Upper lobe of right lung (tissue), 1 donor: ENCODE measurements at places on chromosomes 4 and X. TPM values are rescaled to one million over a fixed set of nuclear protein-coding genes. Genes with fewer than 3 reads are reported as not detected.

DNA sequence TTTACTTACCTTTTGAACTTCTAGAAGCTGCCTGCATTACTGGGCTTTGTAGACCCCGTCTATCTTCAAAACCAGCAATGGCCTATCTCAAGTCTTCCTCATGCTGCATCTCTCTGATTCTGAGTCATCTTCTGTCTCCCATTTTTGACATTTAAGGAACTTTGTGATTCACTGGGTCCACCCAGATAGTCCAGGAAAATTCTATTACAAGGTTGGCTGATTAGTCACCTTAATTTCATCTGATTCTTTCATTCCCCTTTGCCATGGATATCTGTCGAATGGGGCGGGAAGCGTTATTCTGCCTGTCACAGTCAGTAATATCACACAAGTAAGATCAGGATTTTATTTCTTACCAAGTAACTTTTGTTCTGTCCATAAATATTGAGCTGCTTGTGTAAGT lies 618.0 kb downstream of the CCSER1 start:
- H3K36me3 ChIP-seq, result no peaks in the 10 kb centered on the region
- no peak for DNase-seq
- no peak overlapping the region for H3K4me3 ChIP-seq
- no peaks in the 10 kb centered on the region for H3K27me3 ChIP-seq
- no peak overlapping the region for H3K27ac ChIP-seq

DNA sequence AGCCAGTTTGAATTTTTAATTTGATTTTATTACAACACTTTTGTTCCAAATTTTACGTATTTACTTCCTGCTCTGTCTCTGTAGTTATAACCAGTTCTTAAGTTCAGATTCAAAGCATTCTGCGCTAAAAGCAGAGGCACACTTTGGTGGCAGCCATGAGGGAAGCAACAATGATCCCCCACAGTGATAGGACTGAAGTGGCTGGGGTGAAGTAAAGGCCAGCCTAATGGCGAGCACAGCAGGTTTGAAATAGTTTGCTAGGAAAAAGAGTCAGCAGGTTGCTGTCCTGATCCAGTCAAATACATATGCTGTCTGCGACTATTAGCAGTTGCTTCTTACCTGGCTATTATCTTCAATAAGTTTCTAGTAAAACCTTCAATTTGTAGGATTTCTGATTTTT lies 176.3 kb downstream of the RPA4 start:
- H3K27me3 ChIP-seq, result no peaks in the 10 kb centered on the region
- H3K4me1 ChIP-seq, result no peaks in the 10 kb centered on the region
- no peak for DNase-seq
- H3K27ac ChIP-seq, result no peak overlapping the region
- no peak overlapping the region for H3K4me3 ChIP-seq

GRCh38 chr4:81714291-81714690 lies 242.6 kb upstream of the RASGEF1B start:
- no peak overlapping the region for H3K27ac ChIP-seq
- H3K27me3 ChIP-seq, result no peaks in the 10 kb centered on the region
- DNase-seq, result no peak

The PABPC1L2B gene
- not detected for total RNA-seq

DNA sequence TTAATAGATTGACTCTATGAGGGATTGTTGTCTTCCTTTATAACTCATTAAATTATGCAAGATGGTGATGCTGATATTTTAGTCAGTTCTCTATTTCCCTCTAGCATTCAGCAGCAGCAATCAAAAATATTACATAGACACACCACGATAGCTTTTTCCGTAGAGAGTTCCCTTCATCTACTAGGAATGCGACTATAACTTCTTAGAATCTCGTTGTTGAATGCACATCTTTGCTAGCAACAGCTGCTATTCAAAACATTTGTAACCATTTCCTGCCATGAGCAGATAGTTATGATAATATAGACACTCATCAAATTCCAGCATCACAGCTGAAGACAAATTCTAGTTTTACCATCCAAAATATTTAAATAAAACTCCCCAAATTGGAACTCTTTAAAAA lies 147.4 kb upstream of the FGF13 start:
- H3K4me1 ChIP-seq, result no peaks in the 10 kb centered on the region
- no peaks in the 10 kb centered on the region for H3K36me3 ChIP-seq
- no peak for DNase-seq

DNA sequence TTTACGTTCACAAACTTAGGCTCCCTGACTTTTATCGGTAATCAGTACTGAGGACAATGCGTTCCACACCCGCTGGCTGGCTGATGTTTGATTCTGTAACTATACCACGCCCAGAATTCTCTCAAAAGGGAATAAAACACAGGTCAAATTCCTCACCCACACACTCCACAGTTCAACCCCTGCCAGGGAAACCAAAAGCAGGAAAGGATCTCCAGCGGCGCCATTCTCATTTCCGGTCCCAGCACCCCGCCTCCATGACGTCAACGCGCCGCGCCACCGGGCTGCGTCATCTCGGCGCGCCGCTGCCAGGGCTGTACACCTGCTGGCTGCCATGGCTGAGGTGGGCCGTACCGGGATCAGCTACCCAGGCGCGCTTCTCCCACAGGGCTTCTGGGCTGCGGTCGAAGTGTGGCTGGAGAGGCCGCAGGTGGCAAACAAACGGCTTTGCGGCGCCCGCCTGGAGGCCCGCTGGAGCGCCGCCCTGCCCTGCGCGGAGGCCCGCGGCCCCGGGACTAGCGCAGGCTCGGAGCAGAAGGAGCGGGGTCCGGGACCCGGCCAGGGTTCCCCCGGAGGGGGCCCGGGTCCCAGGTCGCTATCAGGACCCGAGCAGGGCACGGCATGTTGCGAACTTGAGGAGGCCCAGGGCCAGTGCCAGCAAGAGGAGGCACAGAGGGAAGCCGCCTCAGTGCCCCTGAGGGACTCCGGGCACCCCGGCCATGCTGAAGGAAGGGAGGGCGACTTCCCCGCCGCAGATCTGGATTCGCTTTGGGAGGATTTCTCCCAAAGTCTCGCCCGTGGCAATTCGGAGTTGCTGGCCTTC lies at the start of the genes ACOX3 and TRMT44:
Gene ACOX3, minus strand, starts transcription at position 232 of the 820 bp plus-strand sequence. CDS start 24,202 bp downstream, outside the sequence.
Gene TRMT44, plus strand, starts transcription at position 286 of the 820 bp plus-strand sequence. Its CDS starts 46 bp downstream, at position 332.
- peak; percentile 94 for DNase-seq
- peak within 1 kb of the TSS; percentile 99 for H3K4me3 ChIP-seq
- peak within 1 kb of the TSS; percentile 97 for H3K27ac ChIP-seq
- no peaks in the 10 kb centered on the region for H3K36me3 ChIP-seq

GRCh38 chrX:39736216-39737211 lies 361.2 kb downstream of the BCOR start:
- DNase-seq, result peak; percentile 86
- no peaks in the 10 kb centered on the region for H3K36me3 ChIP-seq
- no peaks in the 10 kb centered on the region for H3K4me1 ChIP-seq
- H3K4me3 ChIP-seq, result no peak overlapping the region

DNA sequence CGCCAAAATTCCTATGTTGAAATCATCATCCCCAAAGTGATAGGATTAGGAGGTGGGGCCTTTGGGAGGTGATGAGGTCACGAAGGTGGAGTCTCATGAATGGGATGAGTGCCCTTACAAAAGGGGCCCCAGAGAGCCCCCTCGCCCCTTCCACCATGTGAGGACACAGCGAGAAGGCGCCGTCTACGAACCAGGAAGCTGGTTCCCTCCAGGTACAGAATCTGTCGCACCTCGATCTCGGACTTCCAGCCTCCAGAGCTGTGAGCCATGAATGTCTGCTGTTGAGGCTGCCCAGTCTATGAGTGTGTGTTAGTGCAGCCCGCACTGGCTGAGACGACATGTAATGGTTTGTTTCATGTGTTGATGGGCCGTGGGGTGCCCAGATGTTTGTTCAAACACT lies 60.3 kb downstream of the PRKX start:
- no peaks in the 10 kb centered on the region for H3K27me3 ChIP-seq
- no peak overlapping the region for H3K27ac ChIP-seq

DNA sequence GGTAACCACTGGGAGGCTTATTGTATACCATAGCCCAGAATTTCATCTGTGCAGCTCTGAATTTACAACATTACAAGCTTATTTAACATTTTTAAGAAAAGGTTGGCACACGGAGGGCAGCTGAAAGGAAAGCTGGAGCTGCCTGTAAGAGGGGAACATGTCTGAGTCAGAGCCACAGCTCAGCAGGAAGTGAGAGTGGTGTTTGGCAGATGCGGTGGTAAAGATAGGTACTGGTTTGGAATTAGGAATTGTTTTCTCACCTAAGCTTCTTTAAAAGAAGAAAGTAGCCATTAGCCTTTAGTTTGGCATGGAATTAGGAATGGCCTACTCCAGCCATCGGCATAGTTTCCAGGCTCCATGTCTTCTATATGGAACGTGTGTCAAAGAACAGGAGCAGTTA lies 172.5 kb upstream of the ANXA3 start:
- H3K4me3 ChIP-seq, result no peak overlapping the region
- no peaks in the 10 kb centered on the region for H3K27me3 ChIP-seq
- no peaks in the 10 kb centered on the region for H3K36me3 ChIP-seq
- DNase-seq, result no peak
